Stomach (tissue), 19 donors: ENCODE measurements at places on chromosomes 1 and 21.

- peak; percentile 62 for DNase-seq
Observed at GRCh38 chr21:26169611-26170470, 729 bp downstream of the APP start.

DNA sequence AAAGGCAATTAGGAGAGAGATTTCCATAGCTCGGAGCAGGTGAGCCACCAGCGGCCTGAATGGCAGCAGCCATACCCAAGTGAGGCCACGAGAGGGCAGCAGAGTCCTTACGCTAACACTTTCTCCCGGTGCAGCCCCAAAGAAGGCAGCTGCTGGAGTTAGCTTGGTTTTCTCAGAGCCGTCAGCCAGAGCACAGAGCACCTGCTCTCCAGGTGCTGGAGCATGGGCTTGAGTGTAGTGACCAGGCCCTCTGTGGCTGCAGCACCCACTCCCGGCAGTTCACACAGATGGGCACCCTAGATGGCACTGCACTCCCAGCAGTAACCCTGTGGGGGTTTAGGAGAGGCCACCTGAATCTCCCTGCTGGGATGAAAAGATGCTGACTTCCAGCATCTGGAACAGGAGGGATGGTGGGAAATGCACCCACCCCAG lies 45.8 kb downstream of the TMCC2 start:
- DNase-seq: peak; percentile 94

- DNase-seq: peak; percentile 84
Observed at GRCh38 chr1:94025383-94026340, 95.3 kb downstream of the ABCA4 start.

DNA sequence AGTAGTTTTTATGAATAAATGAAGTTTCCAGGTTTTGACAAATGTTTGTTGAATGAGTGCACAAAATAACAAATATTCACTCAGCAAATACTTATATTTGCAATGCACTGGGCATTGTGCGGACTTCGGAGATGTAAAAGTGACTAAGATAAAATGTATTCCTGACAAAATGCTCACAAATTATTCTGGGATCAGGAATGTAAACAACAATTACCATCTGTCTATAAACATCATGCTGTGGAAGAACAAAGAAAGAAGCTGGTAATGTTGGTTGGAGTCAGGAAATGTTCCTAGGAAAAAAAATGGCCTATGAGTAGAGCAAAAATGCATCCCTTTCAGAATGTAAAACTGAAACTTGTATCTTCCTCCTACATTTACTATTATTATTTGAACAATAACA lies 68.5 kb downstream of the CRB1 start:
- no peak for DNase-seq

DNA sequence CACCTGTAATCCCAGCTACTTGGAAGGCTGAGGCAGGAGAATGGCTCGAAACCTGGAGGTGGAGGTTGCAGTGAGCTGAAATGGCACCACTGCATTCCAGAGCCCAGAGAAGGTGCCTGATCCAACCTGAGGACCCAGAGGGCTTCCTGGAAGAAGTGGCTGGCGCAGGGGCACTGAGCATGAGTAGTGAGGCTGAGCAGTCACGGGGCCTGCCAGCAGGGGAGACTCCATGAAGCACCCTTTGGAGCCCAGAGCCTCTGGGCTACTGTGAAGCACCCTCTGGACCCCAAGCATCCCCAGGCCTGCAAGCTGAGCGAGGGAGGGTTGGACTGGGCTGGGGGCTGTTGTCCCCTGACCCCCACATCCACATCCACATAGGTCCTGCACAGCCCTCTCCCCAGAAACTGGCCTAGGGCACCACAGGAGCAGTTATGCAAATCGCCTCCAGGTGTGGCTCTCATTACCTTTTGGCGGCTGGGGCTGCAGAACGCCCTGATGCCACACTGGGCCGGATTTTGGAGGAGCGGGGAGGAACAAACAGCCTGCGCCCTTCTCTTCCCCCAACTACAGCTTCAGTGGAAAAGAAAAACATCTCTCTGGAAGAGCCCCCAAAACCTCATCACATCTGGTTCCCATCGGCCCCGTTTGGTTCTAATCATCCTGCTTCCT lies 78.2 kb upstream of the TARDBP start:
- DNase-seq: no peak

- DNase-seq: no peak
Observed at GRCh38 chr1:248818505-248819374, 7.0 kb downstream of the SH3BP5L start.

DNA sequence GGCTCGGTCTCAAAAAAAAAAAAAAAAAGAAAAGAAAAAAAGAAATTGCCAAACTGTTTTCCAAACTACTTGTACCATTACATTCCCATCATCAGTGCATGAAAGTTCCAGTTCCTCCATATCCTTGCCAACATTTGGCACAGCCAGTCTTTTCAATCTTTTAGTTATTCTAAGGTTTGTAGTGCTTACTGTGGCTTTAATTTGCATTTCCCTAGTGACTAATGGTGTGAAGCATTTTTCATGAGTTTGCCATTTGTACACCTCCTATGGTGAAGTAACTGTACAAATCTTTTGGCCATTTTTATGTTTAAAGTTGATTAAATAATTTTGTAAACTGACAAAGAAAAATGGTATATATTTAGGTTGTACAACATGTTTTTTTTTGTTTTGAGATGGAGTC lies 70.7 kb downstream of the DEGS1 start:
- DNase-seq: no peak
